ENCODE measurements at places on chromosomes 11 and 22. TPM values are rescaled to one million over a fixed set of nuclear protein-coding genes. Genes with fewer than 3 reads are reported as not detected.

DNA sequence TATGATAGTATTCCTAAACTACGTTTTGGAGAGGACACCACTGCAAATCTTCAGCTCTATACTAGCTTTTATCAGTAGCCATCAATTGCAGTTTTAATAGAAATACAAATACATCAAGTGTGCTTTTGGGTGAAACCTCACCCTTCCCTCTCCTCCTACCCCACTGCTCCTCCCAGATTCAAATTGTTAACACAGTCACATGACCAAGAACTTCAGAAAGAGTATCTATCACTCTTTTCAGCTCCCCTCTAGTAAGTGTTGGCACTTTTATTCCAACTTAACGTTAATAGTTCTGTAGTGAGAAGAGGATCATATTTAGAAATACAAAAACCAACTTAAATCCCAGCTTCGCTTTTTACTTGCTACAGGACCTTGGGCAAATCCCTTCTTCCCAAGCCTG, 17.0 kb downstream of the RRAS2 start:
- no peak for DNase-seq

GRCh38 chr11:78181185-78181584, 7.2 kb downstream of the KCTD21 start:
- no peak for DNase-seq

Gene UPB1
- total RNA-seq, result 0.30 TPM

DNA sequence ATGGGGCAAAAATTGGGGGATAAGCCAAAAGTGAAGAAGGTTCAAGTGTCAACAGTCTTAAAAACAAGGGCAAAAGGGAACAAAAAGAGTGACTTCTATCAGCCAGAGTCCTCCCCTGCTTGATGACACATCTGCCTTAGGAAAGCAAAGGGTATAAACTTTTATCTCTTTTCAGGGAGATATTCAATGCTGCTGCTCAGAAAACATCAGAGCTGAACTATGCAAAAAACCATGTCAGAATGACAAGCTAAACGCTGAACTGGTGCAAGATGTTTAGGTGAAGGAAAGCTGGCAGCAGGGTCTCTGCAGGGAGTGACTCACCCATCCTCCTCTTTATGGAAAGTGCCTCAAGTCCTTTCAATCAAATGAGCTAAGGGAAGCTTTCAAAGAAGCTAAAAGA, 24.7 kb downstream of the ALG9 start:
- DNase-seq, result peak; percentile 55

DNA sequence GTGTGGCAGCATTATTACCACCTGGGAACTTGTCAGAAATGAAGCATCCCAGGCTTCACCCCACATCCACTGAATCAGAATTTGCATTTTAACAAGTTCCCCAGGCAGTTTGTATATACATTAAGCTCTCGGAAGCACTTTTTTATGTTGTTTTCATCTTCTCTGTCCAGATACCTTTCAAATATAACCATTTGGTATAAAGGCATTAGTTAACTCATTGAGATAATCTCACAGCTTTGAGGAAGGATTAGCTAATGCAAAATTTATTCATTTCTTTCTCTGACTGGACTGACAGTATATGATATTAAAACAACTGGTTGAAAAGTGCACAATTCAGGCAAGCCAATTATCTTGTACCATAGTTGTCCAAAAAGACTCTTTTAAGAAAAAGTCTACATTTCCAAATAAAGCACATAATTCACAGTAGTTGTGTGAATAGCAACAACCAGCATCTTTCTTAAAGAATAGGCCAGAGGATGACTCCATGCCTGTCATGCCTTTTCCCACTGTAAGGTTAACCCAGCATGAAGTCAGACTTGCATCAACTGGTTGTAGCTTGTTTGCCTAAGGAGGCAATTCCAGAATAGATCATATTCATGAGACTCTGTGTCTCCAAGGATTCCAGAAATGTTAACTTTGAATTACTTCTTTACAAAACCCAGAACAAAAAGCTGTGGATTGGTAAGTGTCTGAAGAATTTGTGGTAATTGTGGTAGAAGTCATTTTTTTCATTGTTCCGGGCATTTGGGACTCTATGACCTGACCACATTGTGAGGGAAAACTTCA, 254.3 kb upstream of the SESN3 start:
- DNase-seq, result no peak

Gene MUC5AC
- total RNA-seq, result not detected

DNA sequence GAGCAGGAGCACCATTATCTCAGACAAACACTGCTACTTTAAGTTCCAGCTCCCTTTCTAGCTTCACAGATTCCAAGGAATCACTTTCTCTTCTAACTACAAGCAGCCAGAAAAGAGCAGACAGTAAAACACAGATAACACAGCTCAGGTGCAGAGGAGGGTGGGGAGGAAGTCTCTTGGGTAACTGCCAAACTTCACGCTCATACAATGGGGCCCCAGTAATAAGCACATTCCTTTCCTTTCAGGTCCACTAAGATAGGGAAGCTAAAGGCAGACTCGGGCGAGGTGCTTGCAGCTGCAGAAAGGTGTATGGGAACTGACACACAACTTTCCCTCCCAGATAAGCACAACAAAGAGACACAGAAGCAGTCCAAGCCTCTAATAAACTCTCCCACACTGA, 69.2 kb upstream of the OR9G4 start:
- no peak for DNase-seq

GRCh38 chr11:71456831-71457230, 3.8 kb downstream of the NADSYN1 start:
- DNase-seq, result no peak

DNA sequence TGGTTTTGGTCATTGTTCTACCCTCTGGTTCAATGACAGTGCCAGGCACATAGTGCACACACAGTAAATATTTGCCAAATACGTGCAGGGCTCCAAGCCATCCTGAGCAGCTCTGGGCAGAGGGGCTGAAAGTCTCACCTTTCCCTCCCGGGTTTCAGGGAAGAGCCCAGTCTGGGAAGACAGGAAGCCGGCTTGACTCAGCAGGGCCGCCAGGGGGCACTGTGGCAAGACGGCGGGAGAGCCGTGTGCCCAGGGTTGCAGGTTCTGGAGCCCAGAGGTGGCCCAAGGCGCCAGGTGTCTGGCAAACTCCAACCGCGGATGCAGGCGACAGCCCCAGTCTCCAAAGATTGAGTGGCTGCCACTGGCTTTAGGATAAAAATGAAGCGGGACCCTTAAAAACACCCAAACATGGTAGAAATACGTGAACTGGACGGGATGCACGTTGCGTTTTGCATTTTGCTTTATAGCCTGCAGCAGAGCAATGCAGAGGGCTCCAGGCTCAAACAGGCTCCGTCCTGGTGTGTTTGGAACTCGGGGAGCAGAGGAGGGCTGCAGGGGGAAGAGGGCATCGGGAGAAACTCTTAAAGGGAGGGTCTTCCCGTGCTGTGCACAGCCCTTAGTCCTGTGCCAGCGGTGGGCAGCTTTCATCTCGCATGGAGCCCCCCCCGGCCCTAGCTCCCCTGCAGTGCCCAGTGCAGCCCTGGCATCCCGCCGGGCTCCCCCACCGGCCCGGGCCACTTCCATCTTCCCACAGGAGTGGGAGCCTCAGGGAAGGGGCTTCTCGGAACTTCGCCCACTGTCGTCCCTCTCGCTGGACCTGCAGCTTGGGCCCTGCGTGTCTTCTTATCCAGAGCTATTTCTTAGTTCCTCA, 10.7 kb downstream of the KRTAP5-5 start:
- DNase-seq, result no peak

- peak; percentile 23 for DNase-seq
Measured at GRCh38 chr11:74634537-74634936, 42.2 kb downstream of the POLD3 start.

Gene P2RY2
- total RNA-seq, result 5.6 TPM

Gene MYO18B
- total RNA-seq, result not detected

DNA sequence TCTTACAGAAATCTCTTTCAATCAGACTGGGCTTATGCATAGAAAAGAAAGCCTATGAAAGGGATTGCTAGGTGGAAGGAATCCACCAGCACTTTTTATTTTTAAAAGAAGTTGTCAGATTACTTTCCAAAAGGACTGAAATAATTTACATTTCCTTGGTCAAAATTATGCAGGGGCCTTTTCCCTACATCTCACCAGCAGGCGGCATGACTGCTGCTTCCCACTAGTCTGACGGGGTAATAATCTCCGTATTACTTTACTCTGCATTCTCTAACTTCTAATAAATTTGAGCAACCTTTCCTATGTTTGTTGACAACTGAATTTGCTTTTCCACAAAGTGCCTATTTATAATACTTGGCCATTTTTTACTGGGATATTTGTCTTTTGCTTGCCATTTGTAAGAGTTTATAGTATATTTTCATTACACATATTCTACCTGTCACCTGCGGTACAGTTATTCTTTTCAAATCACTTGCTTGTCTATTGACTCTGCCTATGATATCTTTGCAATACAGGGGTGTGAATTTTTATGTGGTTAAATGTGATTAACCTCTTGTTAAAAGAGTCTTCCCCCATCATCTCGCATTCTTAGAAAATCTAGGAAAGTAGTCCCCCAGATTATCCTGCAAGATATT, 51.9 kb upstream of the USP47 start:
- DNase-seq, result peak; percentile 16

Gene CACNA1I
- total RNA-seq, result not detected

GRCh38 chr22:22687638-22688500, 43.5 kb downstream of the GGTLC2 start:
- DNase-seq, result peak; percentile 67

Gene CDCA5
- total RNA-seq, result 34.1 TPM

DNA sequence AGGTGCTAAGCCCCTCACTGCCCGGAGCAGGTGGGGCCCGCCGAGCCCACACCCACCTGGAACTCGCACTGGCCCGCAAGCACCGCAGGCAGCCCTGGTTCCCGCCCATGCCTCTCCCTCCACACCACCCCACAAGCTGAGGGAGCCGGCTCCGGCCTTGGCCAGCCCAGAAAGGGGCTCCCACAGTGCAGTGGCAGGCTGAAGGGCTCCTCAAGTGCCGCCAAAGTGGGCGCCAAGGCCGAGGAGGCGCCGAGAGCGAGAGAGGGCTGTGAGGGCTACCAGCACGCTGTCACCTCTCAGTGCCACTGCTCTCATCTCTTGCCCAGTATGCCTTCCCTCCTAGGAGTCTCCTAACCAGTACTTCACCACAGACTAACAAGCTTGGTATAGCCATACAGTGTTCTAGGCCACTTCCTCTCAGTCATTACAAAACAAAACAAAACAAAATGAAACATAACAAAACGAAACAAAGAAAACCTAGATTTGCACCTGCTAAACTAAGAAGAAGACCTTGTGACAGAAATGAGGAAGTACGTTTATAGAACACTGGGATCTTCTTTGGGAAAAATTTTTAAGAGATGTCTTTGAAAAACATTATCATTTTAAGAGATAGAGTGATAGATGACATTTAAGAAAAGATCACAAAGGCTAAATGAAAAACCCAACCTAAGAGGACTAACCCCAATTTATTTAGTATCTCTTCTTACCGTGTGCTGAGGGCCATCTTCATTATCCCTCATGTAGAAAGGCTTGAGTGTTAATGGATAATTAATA, 47.7 kb upstream of the GAB2 start:
- no peak for DNase-seq

GRCh38 chr11:6931146-6931713, 5.0 kb downstream of the ZNF215 start:
- no peak for DNase-seq

DNA sequence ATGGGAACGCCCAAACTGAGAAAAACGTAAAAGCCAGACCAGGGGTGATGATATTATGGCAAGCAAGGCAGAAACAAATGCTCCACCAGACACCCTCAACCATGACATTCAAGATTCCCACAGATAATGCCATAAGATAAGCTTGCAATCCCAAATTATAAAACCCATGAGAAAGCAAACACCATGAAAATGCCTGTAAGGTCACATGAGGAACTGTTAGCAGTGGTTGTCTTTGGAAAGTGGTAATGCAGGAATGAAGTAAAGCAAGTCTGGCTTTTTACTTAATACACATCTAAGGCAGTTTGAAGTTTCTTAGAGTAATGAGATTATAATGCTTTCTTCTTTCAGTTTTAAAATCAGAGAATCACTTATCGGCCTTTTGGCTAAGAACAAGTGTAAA, 111.0 kb downstream of the MN1 start:
- no peak for DNase-seq

Gene EHF
- not detected for total RNA-seq

DNA sequence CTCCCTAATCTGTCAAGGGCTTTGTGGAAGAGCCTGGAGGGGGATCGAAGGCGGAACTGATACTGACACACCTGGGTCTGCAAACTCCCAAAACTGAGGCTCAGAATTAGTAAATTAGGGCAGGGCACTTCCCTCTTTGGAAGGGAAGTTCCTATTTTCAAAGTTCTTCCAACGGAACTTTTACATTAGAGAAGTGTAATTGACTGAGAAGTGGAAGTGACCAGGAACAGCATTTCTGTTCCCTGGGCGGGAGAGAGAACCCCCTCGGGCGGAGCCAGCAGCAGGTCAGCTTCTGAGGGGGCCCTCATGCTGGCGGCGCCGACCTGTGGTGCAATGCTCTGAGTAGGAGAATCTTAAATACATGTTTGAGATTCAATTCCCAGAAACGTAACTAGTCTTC, 1.1 kb upstream of the CBL start:
- DNase-seq, result no peak

- DNase-seq, result no peak
Measured at GRCh38 chr11:69655479-69656428, 14.8 kb downstream of the CCND1 start.

DNA sequence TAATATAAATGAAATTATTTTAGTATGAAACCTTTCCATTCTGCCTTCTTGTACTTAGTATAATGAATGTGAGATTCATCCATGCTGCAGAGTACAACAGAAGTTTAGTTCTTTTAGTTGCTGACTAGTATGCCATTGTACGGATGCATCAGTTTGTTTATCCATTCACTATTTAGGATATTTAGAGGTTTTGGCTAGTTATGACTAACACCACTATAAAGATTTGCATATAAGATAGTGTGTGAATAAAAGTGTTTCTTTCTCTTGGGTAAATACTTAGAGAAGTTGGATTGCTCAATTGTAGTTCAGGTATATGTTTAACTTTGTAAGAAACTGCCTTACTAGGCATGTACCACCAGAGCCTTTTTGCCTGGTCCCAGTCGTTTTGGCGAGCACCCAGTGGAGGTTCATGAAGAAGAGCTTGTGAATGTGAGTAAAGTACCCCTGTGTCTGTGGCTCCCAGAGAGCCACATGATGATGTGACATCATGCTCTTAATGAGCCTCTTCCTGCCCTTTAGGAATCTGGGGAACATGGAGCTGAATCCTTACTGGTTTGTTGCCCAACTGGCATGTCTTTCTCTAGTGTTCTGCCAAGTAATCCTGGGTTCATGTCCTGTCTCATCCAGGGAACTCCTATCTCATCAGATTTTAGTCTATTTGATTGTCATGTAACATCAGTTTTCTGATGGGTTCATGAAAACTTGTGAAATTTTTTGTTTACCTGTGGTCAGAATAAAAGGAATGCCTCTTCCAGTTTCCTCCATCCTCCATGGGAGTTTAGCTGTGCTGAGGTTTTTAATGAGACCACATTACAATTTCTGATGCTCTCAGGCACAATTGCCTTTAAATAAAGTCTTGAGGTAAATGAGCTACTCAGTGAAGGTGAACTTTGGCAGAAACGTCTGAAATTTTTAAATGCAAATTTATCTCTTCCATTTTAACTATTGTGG, 234.8 kb downstream of the CASP12 start:
- DNase-seq, result no peak

- DNase-seq, result no peak
Measured at GRCh38 chr11:59878575-59878974, at the start of gene OOSP3. OOSP3 (plus strand) TSS chr11:59878782; CDS start chr11:59878809, 27 bp downstream.

GRCh38 chr11:110078923-110079544, 14.2 kb upstream of the ZC3H12C start:
- DNase-seq, result no peak

GRCh38 chr11:10634407-10634806, 59.1 kb downstream of the IRAG1 start:
- no peak for DNase-seq

GRCh38 chr11:83336993-83337392, 50.8 kb upstream of the CCDC90B start:
- DNase-seq, result no peak

All from endothelial cell of umbilical vein (primary cell).